ENCODE measurements at places on chromosomes 5 and 9. TPM values are rescaled to one million over a fixed set of nuclear protein-coding genes. Genes with fewer than 3 reads are reported as not detected.

The NSUN2 gene
- 39.4 TPM for total RNA-seq

The ZNF658 gene
- 7.4 TPM for total RNA-seq

The KIF4B gene
- total RNA-seq, result not detected

The SOHLH1 gene
- not detected for total RNA-seq

The IL7R gene
- 2.7 TPM for total RNA-seq

The TPRN gene
- 10.5 TPM for total RNA-seq

The EDIL3 gene
- total RNA-seq, result 406 TPM

The RNF180 gene
- total RNA-seq, result 12.7 TPM

The GHR gene
- 5.6 TPM for total RNA-seq

The KCNV2 gene
- not detected for total RNA-seq

The C9orf50 gene
- total RNA-seq, result 0.36 TPM

The SPATA6L gene
- total RNA-seq, result 0.72 TPM

- H3K4me3 ChIP-seq, result no peak overlapping the region
- no peaks in the 10 kb centered on the region for H3K4me1 ChIP-seq
- H3K27me3 ChIP-seq, result no peaks in the 10 kb centered on the region
- H3K27ac ChIP-seq, result no peak overlapping the region
These were observed 56.3 kb downstream of the DAB2IP start for GRCh38 chr9:121707477-121708424.

DNA sequence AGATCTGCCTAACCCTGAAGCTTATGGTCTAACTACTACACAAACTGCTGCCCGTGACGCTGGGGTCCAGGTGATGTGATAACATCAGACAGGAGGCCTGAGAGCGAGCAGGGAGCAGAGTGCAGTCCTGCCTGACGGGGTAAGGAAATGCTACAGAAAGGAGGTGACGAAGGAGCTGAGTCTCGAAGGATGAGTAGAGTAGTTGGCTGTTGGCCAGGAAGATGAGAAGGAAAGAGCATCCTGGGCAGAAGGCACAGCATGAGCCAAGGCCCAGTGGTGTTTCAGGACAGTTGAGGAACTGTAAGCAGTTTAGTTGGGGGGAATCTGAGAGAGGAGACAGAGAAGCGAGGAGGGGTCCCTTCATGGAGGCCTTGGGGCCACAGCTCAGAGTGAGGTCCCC is 136.0 kb upstream of the TBC1D2 start:
- DNase-seq, result no peak
- H3K4me1 ChIP-seq, result no peaks in the 10 kb centered on the region
- peaks cover 14% of the 10 kb centered on the region for H3K27me3 ChIP-seq
- H3K36me3 ChIP-seq, result no peaks in the 10 kb centered on the region
- H3K27ac ChIP-seq, result no peak overlapping the region

GRCh38 chr5:138110266-138110963 is 26.6 kb downstream of the WNT8A start:
- no peak overlapping the region for H3K27ac ChIP-seq
- H3K36me3 ChIP-seq, result no peaks in the 10 kb centered on the region
- H3K27me3 ChIP-seq, result peaks cover 6% of the 10 kb centered on the region
- DNase-seq, result peak; percentile 38
- no peak overlapping the region for H3K4me3 ChIP-seq

- H3K27me3 ChIP-seq, result no peaks in the 10 kb centered on the region
- H3K27ac ChIP-seq, result no peak overlapping the region
- DNase-seq, result no peak
- H3K4me3 ChIP-seq, result no peak overlapping the region
- H3K36me3 ChIP-seq, result no peaks in the 10 kb centered on the region
- peaks cover under 1% of the 10 kb centered on the region for H3K4me1 ChIP-seq
These were observed 240.6 kb upstream of the MAP3K1 start for GRCh38 chr5:56574778-56575177.

- no peak overlapping the region for H3K4me3 ChIP-seq
- no peak for DNase-seq
- no peak overlapping the region for H3K27ac ChIP-seq
- H3K27me3 ChIP-seq, result no peaks in the 10 kb centered on the region
- H3K36me3 ChIP-seq, result no peaks in the 10 kb centered on the region
These were observed 39.4 kb downstream of the SCAI start for GRCh38 chr9:125103770-125104460.

DNA sequence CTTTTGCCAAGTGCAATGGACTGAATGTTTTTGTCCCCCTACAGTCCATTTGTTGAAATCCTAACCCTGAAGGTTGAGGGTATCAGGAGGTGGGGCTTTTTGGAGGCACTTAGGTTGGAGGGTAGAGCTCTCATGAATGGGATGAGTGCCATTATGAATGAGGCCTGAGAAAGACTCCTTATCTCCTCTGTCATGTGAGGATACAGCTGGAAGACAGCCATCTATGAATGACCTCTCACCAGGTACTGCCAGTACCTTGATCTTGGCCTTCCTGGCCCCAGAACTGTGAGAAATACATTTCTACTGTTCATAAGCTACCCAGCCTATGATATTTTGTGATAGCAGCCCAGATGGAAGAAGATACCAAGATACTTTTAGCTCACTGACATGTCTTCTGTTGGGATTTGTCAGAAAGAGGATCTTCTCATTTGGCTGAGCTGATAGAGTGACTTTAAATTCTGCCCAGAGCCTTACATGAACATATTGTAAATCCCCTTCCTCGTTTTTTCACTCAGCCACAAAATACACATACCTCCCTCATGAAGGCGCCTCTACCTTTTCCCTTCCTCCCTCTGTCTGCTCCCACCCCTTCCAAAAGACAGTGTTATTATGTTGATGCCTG is 256.4 kb downstream of the PDZD2 start:
- no peaks in the 10 kb centered on the region for H3K36me3 ChIP-seq
- H3K27ac ChIP-seq, result no peak overlapping the region
- no peak overlapping the region for H3K4me3 ChIP-seq
- H3K4me1 ChIP-seq, result no peaks in the 10 kb centered on the region
- H3K27me3 ChIP-seq, result peaks cover 20% of the 10 kb centered on the region
- no peak for DNase-seq

- DNase-seq, result peak; percentile 95
- H3K27me3 ChIP-seq, result peaks cover 70% of the 10 kb centered on the region
- H3K4me1 ChIP-seq, result no peaks in the 10 kb centered on the region
- no peak overlapping the region for H3K27ac ChIP-seq
- H3K36me3 ChIP-seq, result no peaks in the 10 kb centered on the region
These were observed 8.0 kb downstream of the LRRC26 start for GRCh38 chr9:137161558-137162486.

DNA sequence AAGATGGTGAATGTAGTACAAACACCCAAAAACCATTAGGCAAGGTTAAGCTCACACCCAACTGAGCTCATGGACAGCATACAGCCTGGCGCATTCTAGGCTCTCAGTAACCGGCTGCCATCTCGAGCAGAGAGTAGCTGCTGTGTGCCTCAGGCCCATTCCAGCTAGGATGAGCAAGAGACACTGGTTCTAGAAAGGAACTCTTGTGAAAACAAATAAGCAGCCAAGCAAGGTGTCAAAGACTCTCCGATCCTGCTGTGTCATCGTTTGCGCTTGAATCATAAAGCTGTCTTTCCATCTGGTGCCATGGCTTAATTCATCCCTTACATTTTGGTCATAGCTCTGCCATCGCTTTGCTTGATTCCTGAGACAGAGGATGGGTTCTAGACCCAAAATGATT is 135.4 kb upstream of the MSX2 start:
- DNase-seq, result no peak
- no peaks in the 10 kb centered on the region for H3K27me3 ChIP-seq
- no peaks in the 10 kb centered on the region for H3K36me3 ChIP-seq
- no peak overlapping the region for H3K27ac ChIP-seq
- no peaks in the 10 kb centered on the region for H3K4me1 ChIP-seq
- no peak overlapping the region for H3K4me3 ChIP-seq

- H3K27ac ChIP-seq, result no peak overlapping the region
- H3K4me1 ChIP-seq, result no peaks in the 10 kb centered on the region
- DNase-seq, result no peak
- H3K27me3 ChIP-seq, result peaks cover 7% of the 10 kb centered on the region
These were observed 38.3 kb downstream of the EQTN start for GRCh38 chr9:27258662-27259061.

GRCh38 chr5:103522586-103522985 is 40.0 kb downstream of the NUDT12 start:
- no peak overlapping the region for H3K4me3 ChIP-seq
- H3K36me3 ChIP-seq, result no peaks in the 10 kb centered on the region
- H3K27me3 ChIP-seq, result no peaks in the 10 kb centered on the region

DNA sequence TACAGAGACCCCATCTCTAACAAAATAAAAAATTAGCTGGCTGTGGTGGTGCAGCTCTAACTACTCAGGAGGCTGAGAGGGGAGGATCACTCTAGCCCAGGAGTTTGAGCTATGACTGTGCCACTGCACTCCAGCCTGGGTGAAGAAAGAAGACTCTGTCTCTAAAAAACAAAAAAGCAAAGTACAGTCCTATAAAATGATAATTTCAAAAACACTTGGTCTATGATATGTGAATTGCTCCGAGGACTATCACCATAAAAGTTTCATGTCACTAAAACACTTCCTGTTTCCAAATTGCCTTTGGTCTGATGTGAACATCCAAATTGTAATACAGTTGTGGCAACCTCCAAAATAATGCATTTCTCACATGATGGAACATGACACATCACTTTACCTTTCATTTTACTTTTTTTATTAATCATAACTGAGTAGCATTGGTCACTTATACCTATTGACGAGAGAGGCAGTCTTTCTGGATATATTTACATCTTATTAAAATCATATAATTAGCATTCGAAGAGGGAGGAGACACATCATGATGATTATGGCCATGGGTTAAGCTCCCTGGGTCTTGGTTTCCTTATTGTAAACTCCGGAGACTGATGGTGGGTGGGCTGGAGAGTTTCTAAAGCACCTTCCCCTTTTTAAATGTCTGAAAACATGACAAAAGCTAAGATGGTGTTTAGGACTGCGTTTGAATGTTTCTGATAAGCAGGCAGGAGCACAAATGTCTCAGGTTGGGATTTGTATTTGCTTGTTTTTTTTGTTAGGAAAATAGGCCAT is 25.8 kb upstream of the CD180 start:
- H3K4me1 ChIP-seq, result no peaks in the 10 kb centered on the region
- H3K27ac ChIP-seq, result no peak overlapping the region
- H3K4me3 ChIP-seq, result no peak overlapping the region
- DNase-seq, result no peak
- no peaks in the 10 kb centered on the region for H3K36me3 ChIP-seq
- H3K27me3 ChIP-seq, result no peaks in the 10 kb centered on the region

- no peaks in the 10 kb centered on the region for H3K36me3 ChIP-seq
- no peak overlapping the region for H3K27ac ChIP-seq
- DNase-seq, result no peak
- H3K27me3 ChIP-seq, result no peaks in the 10 kb centered on the region
- no peaks in the 10 kb centered on the region for H3K4me1 ChIP-seq
These were observed 830.9 kb upstream of the WWC1 start for GRCh38 chr5:167460449-167461020.

DNA sequence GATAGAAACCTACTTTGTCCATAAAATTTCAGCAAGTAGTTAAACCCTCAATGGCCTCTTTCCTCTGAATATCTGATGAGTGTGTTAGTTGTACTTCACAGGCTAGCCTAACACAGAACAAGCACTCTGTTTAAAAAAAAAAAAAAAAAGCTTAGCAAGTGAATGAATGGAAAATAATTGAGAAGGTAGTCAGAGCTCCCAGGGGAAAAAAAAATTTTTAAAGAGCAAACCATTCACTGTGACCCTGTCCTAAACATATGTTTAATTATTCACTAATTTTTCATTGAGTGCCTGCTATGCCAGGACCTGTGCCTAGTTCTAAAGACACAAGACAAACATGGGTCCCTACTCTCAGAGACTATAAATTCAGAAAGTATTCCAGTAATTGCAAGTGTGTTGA is 69.3 kb downstream of the SH3RF2 start:
- H3K27me3 ChIP-seq, result no peaks in the 10 kb centered on the region
- H3K27ac ChIP-seq, result peak overlapping the region; percentile 33
- peak; percentile 58 for DNase-seq
- no peak overlapping the region for H3K4me3 ChIP-seq
- peaks cover 9% of the 10 kb centered on the region for H3K4me1 ChIP-seq
- no peaks in the 10 kb centered on the region for H3K36me3 ChIP-seq

- peak overlapping the region; percentile 94 for H3K27ac ChIP-seq
- H3K4me1 ChIP-seq, result peaks cover 21% of the 10 kb centered on the region
- H3K27me3 ChIP-seq, result no peaks in the 10 kb centered on the region
These were observed 1.4 kb downstream of the ANKRA2 start for GRCh38 chr5:73564018-73564417.

- no peak overlapping the region for H3K4me3 ChIP-seq
- no peaks in the 10 kb centered on the region for H3K36me3 ChIP-seq
- H3K27ac ChIP-seq, result peak overlapping the region; percentile 51
- H3K27me3 ChIP-seq, result no peaks in the 10 kb centered on the region
- peak; percentile 67 for DNase-seq
These were observed 39.2 kb downstream of the TLE4 start for GRCh38 chr9:79610791-79611614.

DNA sequence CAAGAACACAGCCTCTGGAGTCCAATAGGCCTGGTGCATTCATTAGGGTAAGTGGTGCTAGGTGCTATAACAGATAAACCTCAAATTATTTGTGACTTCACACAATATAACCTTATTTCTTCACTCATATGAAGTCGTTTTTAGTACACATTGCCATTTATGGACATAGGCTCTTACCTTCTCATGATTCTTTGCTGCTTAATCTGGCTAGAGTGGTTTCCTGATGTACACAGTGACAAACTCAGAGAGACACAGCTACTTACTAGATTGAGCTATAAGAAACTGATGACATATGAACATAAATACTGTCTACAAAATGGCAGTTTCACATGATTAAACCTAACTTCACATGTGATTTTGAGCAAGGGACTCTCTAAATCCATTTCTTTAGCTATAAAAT is 14.2 kb upstream of the SUB1 start:
- H3K36me3 ChIP-seq, result no peaks in the 10 kb centered on the region
- H3K4me3 ChIP-seq, result no peak overlapping the region
- no peak for DNase-seq
- no peak overlapping the region for H3K27ac ChIP-seq

GRCh38 chr9:92325991-92326500 is 293 bp downstream of the CENPP start:
- peak; percentile 71 for DNase-seq
- peaks cover 14% of the 10 kb centered on the region for H3K4me1 ChIP-seq
- no peaks in the 10 kb centered on the region for H3K27me3 ChIP-seq
- peaks cover 22% of the 10 kb centered on the region for H3K36me3 ChIP-seq

DNA sequence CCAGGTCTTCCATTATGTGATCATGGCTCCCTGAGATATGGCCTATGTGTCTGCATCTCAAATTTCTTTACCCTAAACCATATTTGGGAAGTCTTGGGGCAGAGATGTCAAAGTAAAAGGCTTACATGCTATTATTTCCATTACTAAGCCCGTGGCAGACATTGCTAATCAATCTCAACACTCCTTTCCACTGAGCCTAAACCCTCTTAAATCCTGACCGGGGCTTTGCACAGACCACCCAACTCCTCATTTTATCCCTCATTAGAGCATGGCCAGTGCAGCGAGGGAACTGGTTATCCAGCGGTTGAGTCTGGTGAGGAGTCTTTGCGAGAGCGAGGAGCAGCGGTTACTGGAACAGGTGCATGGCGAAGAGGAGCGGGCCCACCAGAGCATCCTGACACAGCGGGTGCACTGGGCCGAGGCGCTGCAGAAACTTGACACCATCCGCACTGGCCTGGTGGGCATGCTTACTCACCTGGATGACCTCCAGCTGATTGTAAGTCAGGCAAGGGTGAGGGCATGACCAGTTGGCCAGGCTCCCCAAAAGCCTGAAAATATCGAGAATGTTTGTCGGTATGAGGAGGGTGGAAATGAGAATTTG is 11.0 kb downstream of the BSPRY start:
- H3K4me3 ChIP-seq, result no peak overlapping the region
- no peak overlapping the region for H3K27ac ChIP-seq
- H3K27me3 ChIP-seq, result peaks cover 14% of the 10 kb centered on the region
- peaks cover 3% of the 10 kb centered on the region for H3K4me1 ChIP-seq
- no peaks in the 10 kb centered on the region for H3K36me3 ChIP-seq
- DNase-seq, result no peak

- peaks cover 9% of the 10 kb centered on the region for H3K36me3 ChIP-seq
- no peak for DNase-seq
- H3K4me1 ChIP-seq, result peaks cover 10% of the 10 kb centered on the region
- no peak overlapping the region for H3K4me3 ChIP-seq
These were observed 90.4 kb downstream of the UBE2R2 start for GRCh38 chr9:33907347-33907746.

Measured in osteoblast (primary cell).